ENCODE measurements at places on chromosomes 16 and 17. TPM values are rescaled to one million over a fixed set of nuclear protein-coding genes. Genes with fewer than 3 reads are reported as not detected.

DNA sequence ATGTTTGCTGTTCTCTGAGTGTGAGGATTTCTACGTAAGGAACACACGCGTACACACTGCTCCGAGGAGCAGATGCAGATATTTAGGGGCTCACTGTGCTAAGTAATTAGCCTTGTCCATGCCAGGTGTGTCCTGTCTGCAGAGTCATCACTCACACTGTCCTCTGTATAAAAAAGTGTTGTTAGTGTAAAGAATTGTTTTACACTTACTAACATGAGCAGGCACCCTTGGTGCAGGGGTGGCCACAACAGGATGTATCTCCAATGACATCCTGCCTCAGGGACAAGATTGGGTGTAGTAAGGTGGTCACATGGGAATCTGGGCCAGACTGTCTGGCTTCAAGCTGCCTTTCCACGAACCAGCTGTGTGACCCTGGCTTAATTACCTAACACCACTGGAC is 63.9 kb downstream of the NDEL1 start:
- peaks cover 9% of the 10 kb centered on the region for H3K36me3 ChIP-seq
- H3K27ac ChIP-seq = no peak overlapping the region
- no peaks in the 10 kb centered on the region for H3K27me3 ChIP-seq
- no peaks in the 10 kb centered on the region for H3K4me1 ChIP-seq
- no peak for DNase-seq
- H3K4me3 ChIP-seq = no peak overlapping the region

- no peaks in the 10 kb centered on the region for H3K4me1 ChIP-seq
- no peak overlapping the region for H3K4me3 ChIP-seq
- no peaks in the 10 kb centered on the region for H3K36me3 ChIP-seq
- H3K27ac ChIP-seq = no peak overlapping the region
Observed at GRCh38 chr17:74289688-74290087, 15.7 kb downstream of the DNAI2 start.

- H3K4me3 ChIP-seq = peak within 1 kb of the TSS; percentile 87
- H3K36me3 ChIP-seq = peaks cover 50% of the 10 kb centered on the region
- peak; percentile 59 for DNase-seq
- no peaks in the 10 kb centered on the region for H3K27me3 ChIP-seq
Observed at GRCh38 chr17:80260791-80261158, at the start of gene RNF213. RNF213 (plus strand) TSS chr17:80260852; CDS start chr17:80263682, 2,830 bp downstream.

Gene CIBAR2
- not detected for total RNA-seq

- DNase-seq = peak; percentile 96
- H3K4me1 ChIP-seq = peaks cover 35% of the 10 kb centered on the region
- peak overlapping the region; percentile 87 for H3K27ac ChIP-seq
- H3K27me3 ChIP-seq = no peaks in the 10 kb centered on the region
- H3K4me3 ChIP-seq = peak overlapping the region; percentile 75
Observed at GRCh38 chr17:83109793-83110645, 30.6 kb downstream of the METRNL start.

- H3K36me3 ChIP-seq = peaks cover 12% of the 10 kb centered on the region
- H3K27ac ChIP-seq = no peak overlapping the region
- H3K27me3 ChIP-seq = no peaks in the 10 kb centered on the region
- no peak for DNase-seq
Observed at GRCh38 chr17:68319410-68320162, 28.3 kb downstream of the ARSG start.

- peak overlapping the region; percentile 39 for H3K27ac ChIP-seq
- H3K4me3 ChIP-seq = no peak overlapping the region
- peaks cover 13% of the 10 kb centered on the region for H3K27me3 ChIP-seq
- DNase-seq = no peak
- H3K36me3 ChIP-seq = peaks cover 93% of the 10 kb centered on the region
Observed at GRCh38 chr17:41750862-41751261, 16.4 kb upstream of the HAP1 start.

Gene LCMT1
- total RNA-seq = 43.6 TPM

DNA sequence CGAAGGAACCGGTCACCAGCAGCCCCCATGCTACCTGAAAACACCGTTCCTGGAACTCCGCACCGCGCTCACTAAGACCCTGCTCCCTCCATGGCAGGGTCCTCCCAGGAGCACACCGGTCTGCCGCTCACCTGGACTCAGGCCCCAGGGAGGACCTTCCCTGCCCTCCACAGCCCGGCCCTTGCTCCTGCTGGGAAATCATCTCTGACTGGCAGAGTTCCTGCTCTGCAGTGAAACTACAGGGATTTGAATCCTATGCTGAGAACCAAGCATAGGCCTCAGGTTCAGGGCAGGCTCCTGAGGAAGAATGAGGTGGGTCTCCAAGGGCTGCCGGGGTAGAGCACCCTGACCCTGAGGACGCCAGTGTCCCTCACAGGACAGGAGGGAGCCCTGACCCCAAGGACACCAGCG is 88.5 kb downstream of the KCNJ12 start:
- DNase-seq = no peak
- H3K4me1 ChIP-seq = no peaks in the 10 kb centered on the region
- H3K27ac ChIP-seq = no peak overlapping the region
- H3K36me3 ChIP-seq = no peaks in the 10 kb centered on the region

- H3K4me3 ChIP-seq = no peak overlapping the region
- peak; percentile 34 for DNase-seq
Observed at GRCh38 chr17:35612924-35613521, 25.9 kb downstream of the AP2B1 start.

Gene TBC1D3C
- total RNA-seq = not detected

Gene OR1F1
- total RNA-seq = 0.40 TPM

- peaks cover 79% of the 10 kb centered on the region for H3K36me3 ChIP-seq
- no peak overlapping the region for H3K27ac ChIP-seq
- no peaks in the 10 kb centered on the region for H3K27me3 ChIP-seq
- no peak for DNase-seq
Observed at GRCh38 chr17:40349477-40349894, 15.1 kb downstream of the GJD3 start.

DNA sequence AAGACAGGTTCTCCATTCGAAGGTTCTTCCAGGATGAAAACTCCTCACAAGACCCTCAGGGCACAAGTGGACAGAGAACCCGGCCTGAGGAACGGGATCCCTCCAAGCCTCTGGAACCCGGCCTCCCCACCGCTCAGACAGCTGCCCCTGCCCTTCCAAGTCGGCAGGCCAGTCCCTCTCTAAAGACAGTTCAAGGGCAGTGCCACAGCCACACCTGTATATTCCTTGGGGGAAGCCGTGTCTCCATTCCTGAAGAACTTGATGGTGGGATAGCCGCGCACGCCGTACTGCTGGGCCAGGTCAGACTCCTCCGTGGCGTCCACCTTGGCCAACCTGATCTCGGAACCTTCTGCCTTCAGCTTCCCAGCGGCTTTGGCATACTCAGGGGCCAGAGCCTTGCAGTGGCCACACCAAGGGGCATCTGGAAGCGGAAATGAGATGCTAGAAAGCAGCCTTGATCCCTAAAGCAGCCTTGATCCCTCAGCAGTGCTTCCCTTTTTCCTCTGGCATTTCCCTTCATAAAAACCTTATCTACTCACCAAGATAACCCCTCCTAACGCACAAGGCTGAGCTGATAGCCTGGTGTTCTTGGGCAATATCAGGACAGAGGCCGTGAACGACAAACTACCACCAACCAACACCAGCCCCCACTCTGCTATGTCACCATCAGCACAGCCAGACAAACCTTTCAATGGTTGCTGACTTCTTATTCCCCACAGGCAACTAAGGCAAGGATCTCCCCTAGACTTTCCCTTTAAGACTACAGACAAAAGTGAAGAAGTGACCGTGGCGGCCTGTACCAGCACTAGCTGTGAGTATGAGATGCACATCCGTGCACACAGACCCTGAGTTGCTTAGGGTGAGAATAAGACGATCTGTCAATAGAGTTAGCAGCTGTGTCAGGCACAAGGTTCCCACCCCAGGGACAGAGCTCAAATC is 1.1 kb downstream of the P4HB start:
- peak overlapping the region; percentile 99 for H3K4me3 ChIP-seq
- H3K27me3 ChIP-seq = no peaks in the 10 kb centered on the region
- peaks cover 95% of the 10 kb centered on the region for H3K36me3 ChIP-seq
- DNase-seq = no peak
- peaks cover 20% of the 10 kb centered on the region for H3K4me1 ChIP-seq
- H3K27ac ChIP-seq = peak overlapping the region; percentile 96

DNA sequence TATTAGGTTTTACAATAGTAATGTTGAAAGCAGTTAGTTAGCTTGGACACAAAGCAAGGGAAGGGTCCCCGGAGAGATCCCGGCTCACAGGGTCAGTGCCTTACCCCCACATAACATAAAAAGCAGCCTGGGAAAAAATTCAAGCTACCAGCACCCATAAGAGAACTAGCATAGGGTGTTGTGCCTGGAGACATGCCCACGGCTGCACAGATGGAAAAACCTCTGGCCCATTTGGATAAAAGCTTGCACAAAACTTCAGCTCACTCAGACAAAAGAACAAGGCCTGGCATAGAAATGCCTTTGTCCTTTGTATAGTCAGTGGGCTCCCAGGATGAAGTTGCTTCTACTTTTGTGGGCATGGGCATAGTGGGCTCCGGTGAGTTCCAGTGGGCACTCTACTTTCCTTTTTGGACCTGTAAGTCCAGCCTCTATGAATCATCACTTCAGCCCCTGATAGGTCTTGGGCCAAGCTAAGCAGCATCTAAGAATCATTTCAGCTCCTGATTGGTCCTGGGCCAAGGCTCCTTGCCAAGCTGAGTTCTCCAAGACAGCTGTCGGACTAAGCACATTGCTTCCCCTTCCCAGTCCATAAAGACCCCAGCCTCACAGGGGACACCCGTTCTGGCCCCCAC is 1.3 kb upstream of the RDM1 start:
- H3K36me3 ChIP-seq = peaks cover 10% of the 10 kb centered on the region
- no peak for DNase-seq
- no peaks in the 10 kb centered on the region for H3K4me1 ChIP-seq
- peaks cover 13% of the 10 kb centered on the region for H3K27me3 ChIP-seq
- H3K27ac ChIP-seq = no peak overlapping the region
- no peak overlapping the region for H3K4me3 ChIP-seq

DNA sequence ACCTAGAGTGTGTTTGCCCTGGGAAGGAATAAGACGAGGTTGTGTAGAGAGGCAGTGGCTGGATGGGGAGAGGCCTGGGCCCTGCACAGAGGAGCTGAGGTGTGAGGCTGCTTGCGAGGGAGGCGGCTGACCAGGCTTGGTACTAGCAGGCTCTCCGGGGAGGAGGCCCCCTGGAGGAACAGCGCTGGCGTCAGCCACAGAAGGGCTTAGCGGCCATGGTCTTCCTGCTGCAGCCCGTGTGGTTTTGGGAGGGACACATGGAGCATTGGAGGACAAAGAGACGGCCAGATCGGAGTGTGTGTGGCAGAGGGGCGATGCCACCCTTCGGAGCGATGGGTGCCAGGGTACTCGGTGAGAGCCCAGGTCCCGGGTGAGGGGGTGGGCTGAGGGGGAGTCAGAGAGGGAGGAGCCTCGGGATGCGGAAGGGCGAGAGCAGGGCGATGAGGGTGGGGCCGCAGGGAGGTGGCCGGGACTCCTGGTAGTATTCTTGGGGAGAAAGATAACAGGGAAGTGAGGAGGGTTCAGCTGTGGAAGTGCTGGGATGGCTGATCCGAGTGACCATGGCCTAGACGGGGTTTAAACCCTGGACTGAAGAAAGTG is 8.3 kb downstream of the BANP start:
- DNase-seq = no peak
- no peak overlapping the region for H3K27ac ChIP-seq
- no peaks in the 10 kb centered on the region for H3K27me3 ChIP-seq
- no peak overlapping the region for H3K4me3 ChIP-seq
- peaks cover 3% of the 10 kb centered on the region for H3K36me3 ChIP-seq
- H3K4me1 ChIP-seq = peaks cover under 1% of the 10 kb centered on the region

GRCh38 chr16:86371083-86371803 is 139.1 kb upstream of the FOXF1 start:
- H3K27ac ChIP-seq = no peak overlapping the region
- no peak overlapping the region for H3K4me3 ChIP-seq
- no peaks in the 10 kb centered on the region for H3K36me3 ChIP-seq
- H3K4me1 ChIP-seq = no peaks in the 10 kb centered on the region

DNA sequence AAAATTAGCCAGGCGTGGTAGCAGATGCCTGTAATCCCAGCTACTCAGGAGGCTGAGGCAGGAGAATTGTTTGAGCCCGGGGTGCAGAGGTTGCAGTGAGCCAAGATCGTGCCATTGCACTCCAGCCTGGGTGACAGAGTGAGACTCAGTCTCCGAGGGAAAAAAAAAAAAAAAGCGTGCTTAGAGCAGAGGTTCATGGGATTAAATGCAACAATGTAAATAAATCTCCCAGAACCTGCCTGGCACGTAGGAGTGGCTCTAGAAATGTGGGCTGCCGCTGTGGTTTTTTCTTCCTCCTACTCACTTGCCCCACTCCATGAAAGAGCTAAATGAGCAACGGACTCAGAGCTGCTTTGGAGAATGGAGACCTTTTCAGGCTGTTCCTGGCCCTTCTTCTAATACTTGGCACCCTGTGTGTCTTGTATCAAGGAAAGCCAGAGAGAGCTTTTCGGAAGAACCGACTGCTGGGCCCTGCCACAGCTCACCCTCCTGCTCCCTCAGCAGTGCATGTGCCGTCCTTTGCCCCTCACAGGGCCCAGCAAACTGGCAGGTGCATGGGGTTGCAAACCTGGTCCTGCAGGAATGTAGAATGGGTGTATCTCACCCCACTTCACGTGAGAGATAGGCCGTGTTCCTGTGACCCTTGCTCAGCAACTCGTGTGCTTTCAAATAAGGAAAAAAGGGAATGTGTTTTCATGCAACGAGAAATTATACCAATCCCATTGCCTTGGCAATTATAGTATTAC is 52.0 kb downstream of the LDHD start:
- peak; percentile 66 for DNase-seq
- H3K27me3 ChIP-seq = no peaks in the 10 kb centered on the region
- peak overlapping the region; percentile 36 for H3K27ac ChIP-seq
- H3K4me3 ChIP-seq = peak overlapping the region; percentile 45
- H3K36me3 ChIP-seq = no peaks in the 10 kb centered on the region

Gene CCL16
- not detected for total RNA-seq

GRCh38 chr16:2664574-2664982 is 17.7 kb upstream of the KCTD5 start:
- H3K4me3 ChIP-seq = peak overlapping the region; percentile 71
- no peaks in the 10 kb centered on the region for H3K27me3 ChIP-seq
- H3K27ac ChIP-seq = peak overlapping the region; percentile 95
- H3K36me3 ChIP-seq = peaks cover 45% of the 10 kb centered on the region
- peaks cover 42% of the 10 kb centered on the region for H3K4me1 ChIP-seq
- peak; percentile 60 for DNase-seq

Gene SULT1A2
- 2.5 TPM for total RNA-seq

Gene CCL13
- not detected for total RNA-seq

- no peak overlapping the region for H3K27ac ChIP-seq
- H3K4me3 ChIP-seq = no peak overlapping the region
- H3K4me1 ChIP-seq = no peaks in the 10 kb centered on the region
Observed at GRCh38 chr16:28125592-28125991, 62.1 kb upstream of the GSG1L start.

- no peak overlapping the region for H3K27ac ChIP-seq
- no peak overlapping the region for H3K4me3 ChIP-seq
- H3K36me3 ChIP-seq = no peaks in the 10 kb centered on the region
- peaks cover 56% of the 10 kb centered on the region for H3K27me3 ChIP-seq
Observed at GRCh38 chr16:55045756-55046460, 115.2 kb downstream of the IRX5 start.

Gene AKAP1
- 41.4 TPM for total RNA-seq

Data from Calu3 (cell line).